ENCODE measurements at places on chromosomes 2 and 18.

DNA sequence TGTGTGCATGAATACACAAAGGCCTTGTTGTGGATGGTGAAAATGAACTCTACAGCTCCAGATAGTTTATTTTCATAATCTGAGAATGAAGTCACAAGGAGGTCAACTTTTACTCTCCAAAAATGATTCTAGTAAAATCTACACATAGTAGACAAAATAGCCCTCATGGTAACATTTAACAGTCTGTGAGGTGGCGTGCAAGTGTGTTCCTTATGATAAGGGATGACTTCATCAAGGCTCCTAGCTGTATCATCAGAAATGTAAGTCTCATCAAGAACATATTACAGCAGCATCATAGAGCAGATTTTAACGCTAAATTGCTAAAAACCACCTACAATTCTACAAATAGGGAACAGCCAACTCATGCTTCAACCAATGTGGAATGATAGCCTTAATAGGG, 72.3 kb upstream of the RIOK3 start:
- no peak for DNase-seq

- DNase-seq = peak; percentile 37
These were observed 2.2 kb downstream of the B3GNT2 start for GRCh38 chr2:62197925-62198633.

DNA sequence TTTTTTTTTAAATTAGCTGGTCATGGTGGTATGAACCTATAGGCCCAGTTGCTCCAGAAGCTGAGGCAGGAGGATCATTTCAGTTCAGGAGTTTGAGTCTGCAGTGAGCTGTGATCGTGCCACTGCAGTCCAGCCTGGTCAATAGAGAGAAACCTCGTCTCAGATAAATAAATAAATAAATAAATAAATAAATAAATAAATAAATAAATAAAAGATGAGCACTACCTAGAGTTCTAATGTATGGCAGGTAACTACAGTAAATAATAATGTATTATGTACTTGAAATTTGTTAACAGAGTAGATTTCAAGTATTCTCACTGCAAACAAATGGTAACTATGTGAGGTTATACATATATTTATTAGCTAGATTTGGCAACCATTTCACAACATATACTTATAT, 697.9 kb upstream of the ID2 start:
- no peak for DNase-seq

GRCh38 chr18:26963292-26963691, 97.8 kb upstream of the AQP4 start:
- no peak for DNase-seq

DNA sequence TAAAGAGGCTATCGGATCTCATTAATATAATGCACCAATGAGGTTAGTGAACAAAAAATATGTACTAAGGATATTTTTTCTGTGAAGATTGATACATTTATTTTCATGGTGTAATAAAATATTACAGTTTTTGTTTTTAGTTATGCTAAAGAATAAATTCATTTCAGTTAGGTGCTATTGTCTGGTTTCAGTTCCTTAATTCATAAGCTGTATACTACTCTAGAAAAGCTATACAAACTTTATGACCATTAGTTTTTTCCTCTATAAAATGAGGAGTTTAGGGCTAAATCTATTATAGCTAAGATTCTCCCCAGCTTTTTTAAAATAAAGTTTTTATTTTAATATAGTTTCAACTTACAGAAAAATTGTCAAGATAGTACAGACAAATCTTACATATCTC, 1311.7 kb upstream of the NXPH2 start:
- no peak for DNase-seq

DNA sequence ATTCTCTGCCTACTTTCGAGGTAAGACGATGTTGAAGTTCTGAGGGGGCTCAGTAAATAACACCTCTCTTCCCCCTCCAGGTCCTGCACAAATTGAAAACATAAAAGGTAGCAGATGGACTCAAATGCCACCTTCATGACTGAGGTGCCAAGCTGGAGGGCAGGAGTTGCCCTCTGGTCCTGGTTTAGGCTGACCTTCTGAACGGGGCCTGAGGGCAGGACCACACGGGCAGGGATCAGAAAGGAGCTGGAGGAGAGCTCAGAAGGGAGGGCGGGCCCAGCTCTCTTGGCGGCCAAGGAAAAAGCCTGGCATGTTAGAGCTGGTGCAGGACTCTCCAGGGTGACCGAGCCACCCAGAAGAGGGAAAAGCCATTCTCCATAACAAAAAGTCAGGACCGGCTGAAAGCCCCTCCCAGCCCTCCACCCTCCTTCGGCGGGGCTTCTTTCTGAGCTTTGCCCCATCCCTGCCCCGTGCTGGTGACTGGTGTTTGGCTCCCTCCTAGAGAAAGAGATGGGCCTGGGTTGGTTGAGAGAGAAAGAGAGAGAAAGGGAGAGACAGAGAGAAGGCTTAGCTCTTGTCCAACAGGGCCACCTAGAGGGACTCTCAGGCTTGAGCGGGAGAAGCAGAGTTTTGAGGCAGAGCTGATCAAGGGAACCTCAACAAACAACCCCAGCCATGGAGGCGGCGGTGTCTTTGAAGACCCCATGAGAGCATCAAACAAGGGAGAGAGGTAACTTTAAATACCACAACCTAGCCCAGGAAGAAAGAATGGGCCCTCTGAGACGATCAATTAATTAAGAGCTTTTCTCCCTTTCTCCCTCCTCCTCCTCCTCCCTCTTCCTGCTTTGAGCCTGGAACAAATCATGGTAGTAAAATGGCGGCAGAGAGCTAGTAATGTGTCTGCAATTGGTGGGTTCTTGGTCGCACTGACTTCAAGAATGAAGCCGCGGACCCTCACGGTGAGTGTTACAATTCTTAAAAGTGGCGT, 50.8 kb downstream of the WIPF1 start:
- DNase-seq = no peak

DNA sequence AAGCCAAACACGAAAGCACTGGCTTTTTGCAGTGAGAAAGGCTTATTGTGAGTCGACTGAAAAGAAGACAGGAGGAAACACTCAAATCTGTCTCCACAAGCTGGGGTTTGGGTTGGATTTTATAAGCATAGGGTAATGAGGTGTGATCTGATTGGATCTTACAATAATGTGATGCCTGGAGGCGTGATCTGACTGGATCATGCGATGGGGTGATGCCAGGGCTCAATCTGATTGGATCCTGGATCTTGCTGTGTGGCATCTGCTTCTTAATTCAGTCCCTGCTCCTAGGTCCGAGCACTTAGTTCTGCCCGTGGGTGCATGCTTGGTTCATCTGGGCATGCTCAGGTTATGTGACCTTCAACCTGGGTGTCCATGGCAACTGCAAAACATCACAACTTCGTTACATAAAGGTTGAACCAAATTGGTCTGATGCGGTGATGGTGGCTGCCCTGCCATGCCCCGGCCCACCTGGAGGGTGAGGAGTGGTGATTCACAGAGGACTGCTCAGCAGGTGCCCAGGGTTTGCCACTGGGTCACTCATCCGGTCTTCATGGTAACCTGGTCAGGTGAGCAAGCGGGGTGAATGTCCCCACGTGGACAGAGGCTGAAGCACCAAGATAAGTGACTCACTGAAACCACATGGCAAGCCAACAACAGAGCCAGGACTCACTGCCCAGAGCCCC, 111.0 kb downstream of the KCNF1 start:
- DNase-seq = no peak

DNA sequence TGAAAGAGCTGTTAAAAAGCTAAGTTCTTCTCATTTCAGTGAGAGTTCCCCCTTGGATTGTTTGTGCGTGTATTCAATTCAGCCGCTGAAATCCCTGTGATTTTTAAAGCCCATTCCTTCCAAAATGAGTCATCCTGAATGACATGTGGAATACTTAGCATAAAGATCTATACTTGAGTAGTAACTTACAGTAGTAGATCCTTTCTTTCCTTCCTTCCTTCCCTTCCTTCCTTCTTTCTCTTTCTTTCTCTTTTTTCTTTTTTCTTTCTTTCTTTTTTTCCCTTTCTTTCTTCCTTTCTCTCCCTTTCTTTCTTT, 18.2 kb upstream of the SOX11 start:
- DNase-seq = no peak

DNA sequence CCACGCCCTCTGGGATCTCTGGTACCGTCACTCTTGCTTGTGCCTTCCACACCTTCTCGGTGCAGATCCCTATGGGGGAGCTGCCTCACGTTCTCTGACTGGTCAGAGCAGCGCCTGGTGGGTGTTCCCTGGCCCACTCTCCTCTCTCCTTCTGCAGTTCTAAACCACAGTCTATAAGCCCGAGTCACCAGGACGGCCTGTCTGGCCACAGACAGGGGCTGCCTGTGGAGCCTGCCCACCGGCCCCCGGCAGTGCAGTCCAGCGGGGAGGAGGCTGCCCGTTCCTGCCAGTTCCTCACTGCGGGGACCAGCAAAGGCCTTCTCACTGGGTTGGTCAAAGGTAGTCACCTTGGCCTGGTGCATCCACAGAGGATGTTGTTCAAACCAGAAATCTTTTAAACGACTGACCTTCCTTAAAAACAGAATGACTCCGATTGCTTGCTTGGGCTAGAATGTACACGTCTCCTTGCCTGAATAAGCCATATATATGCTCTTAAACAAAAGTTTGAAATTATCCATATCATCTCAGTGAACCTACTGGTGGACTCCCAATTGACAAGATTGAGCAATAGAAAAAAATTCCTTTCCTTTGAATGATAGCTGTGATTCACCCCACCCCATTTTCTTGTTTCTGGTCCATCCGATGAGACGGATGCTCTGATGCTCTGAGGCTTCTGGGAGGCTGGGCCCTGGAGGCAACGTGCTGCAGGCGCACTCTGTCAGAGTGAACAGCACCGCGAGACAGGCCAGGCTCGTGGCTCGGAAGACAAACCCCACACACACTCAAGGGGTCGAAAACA, 61.2 kb downstream of the RALBP1 start:
- no peak for DNase-seq

DNA sequence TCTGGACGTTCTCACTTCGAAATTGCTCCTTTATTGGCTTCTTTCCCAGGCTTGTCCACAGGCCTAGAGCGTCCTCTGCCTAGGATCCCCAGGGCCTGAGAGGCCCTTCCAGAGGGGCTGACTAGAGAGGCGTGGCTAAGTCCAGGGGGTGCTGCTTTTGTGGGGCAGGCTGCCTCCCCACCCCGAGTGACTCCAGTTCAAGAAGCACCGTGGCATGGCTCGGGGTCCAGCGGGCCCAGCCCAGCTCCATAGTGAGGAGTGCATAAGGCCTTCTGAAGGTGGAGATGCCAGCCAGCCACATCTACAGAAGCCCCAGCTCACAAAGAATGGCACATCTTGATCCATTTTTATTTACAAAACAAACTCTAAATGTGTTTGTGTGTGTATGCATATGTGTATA, 44.8 kb upstream of the POMC start:
- no peak for DNase-seq

DNA sequence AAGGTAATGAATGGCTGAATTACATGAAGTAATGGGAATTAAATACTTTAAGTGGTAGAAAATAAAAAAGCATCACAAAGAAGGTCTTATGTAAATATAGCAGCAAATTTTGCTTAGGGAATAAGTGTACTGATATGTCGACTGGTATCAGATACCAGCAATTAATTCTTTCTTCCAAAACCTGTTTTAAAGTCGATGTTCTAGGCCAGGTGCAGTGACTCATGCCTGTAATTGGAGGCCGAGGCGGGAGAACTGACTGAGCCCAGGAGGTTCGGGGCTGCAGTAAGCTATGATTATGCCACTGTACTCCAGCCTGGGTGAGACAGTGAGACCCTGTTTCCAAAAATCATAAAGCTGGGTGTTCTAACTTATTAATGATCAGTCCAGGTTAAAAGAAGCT, 30.3 kb downstream of the SP3 start:
- DNase-seq = no peak

DNA sequence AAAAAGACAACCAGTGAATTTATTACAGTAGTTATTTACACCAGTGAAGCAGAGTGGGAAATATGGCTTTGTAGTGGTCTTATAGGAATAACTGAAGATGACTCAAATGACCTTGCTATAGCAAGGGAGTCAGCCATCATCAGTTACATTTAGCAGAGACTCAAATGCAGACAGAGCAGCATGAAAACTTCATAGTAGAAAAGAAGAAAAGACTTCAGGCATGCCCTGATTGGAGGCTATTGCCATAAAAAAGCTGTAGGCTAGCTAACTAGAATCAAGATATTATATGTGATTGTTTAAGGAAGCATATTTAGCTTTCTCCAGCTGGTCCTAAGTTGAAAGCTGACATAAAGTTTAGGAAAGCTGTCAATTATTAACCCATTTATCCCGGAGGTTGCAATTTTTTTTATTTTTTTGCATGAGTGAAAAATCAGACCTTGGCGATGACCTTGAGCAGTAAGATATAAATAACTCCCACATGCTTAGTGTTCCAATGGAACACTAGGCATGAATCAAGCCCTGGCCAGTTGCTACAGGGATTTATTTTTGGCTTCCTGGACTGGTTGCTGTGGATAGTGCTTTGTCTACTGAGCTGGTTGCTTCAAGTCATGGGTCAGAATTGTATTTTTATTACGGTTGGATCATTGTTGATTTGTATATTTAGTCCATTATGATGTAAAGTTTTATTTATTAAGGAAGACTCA, 675.6 kb upstream of the VRK2 start:
- DNase-seq = no peak

- no peak for DNase-seq
These were observed 109.2 kb downstream of the PTPRM start for GRCh38 chr18:7676253-7676873.

DNA sequence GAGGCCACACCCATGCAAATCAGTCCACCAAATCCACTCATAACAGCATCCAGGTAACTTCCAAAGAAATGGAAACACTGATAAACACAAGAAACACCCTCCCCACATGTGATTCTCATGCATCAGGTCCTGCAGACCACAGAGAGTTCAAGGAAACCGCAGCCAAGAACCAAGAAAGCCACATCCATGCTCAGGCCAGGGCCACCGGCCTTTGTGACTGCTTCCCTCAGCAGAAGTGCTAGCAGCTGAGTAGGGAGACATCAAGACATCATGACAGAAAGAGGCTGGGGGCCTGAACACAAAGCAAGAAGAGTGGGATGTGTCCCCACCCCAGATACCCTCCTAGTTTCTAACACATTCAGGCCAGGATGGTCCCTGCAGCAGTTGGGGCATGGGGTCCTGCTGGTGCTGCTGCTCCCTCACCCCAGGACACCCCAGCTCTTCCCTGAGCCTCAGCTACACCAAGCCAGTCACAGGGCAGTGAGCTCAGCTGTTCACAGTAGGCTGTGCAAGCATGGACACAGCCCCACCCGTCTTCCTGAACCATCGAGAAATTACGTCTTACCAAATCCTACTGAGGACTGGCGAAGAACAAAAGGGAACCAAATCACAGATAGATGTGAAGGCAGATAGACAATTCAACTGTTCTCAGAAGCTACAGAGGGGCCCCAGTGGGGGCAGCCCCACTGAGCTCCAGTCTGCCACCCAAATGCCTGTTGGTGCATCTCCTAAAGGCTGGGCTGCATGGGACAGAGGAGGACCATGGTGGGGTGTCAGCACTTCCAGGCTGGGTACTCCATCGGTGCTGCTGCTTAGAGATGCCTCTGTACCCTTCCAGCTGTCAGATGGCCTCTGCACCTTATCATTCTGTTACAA, 60.9 kb downstream of the HDAC4 start:
- no peak for DNase-seq

- DNase-seq = no peak
These were observed 618.0 kb downstream of the CCDC85A start for GRCh38 chr2:56801770-56802169.

- no peak for DNase-seq
These were observed 284.6 kb downstream of the CCDC102B start for GRCh38 chr18:69082499-69082898.
